BJ (cell line): ENCODE measurements at places on chromosomes 13 and 19. TPM values are rescaled to one million over a fixed set of nuclear protein-coding genes. Genes with fewer than 3 reads are reported as not detected.

DNA sequence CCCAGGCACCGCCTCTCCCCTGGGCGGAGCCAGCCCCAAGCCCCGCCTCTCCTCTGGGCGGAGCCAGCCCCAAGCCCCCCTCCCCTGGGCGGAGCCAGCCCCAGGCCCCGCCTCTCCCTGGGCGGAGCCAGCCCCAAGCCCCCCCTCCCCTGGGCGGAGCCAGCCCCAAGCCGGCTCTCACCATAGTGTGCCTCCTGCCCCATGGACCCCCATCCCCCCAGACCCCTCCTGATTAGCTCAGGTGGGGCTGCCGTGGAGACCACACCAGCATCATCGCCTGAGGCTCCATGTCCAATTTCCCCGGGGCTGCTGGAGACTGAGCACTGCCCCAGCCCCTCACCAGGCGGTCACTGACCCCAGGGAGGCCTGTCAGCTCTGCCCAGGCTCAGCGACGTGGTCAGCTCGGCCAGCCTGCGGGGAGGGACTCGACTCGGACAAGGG, 4.2 kb upstream of the MADCAM1 start:
- no peak for DNase-seq

DNA sequence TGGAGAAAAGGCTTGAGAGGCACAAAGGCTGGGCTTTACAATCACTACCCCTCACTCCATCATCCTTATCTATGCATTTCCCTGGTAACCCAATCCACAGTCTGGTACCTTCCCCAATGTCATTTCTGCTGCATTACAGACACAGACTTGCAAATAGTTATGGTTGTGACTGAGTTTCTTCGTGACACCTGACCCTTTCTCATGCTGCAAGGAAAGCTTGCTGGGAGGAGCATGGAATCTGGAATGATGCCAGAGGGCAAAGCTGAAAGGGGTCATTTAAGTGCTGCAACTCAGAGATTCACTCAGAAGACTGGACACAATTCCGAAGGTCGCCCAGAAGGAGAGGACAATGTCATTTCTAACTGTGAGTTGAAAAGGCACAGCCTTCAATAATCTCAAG, at the start of gene LGALS16:
Gene LGALS16 (plus strand): TSS at position 301 of the 400 bp plus-strand sequence. CDS start 49 bp downstream, at position 350.
- DNase-seq = no peak

GRCh38 chr13:30551189-30551588, 66.5 kb upstream of the USPL1 start:
- no peak for DNase-seq

DNA sequence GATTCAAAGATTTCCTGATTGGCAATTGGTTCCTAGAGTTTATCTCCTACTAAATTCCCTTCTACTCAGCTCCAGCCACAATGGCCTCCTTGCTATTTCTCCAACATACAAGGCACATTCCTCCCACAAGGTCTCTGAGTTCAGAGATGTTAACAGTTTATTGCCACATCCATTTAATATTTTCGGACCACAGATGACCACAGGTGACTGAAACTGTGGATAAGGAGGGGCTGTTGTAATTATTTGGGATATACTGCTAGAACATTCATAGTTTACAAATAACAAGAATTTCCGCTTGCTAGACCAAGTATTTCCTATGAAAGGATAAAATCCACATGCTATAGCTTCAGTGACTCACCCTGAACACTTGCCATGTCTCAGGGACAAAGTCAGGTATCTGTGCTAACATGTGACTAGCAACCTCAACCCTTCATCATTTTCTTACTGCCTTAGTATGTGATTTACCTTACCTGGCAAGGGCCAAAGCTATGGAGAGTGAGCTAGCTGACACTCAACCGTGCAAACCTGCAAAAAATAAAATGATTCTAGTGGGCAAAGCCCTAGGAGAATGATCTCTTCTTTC, 117.7 kb downstream of the TBC1D4 start:
- DNase-seq = no peak

GRCh38 chr19:1656988-1657536, 4.6 kb upstream of the TCF3 start:
- DNase-seq = no peak

DNA sequence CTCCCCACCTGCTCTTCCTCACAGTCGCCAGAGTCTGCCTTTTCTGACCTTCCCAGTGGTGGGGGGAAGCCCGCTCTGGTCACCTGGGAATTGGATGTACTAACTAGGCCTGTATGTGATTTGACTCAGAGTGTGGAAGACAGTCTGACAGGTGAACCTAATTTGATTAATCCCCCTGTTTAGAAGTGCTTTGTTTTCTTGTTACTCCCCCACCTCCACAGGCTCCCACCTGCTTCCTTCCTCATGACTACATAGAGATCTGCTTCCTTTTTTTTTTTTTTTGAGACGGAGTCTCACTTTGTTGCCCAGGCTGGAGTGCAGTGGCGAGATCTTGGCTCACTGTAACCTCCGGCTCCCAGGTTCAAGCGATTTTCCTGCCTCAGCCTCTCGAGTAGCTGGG, 44.0 kb downstream of the COG3 start:
- no peak for DNase-seq

DNA sequence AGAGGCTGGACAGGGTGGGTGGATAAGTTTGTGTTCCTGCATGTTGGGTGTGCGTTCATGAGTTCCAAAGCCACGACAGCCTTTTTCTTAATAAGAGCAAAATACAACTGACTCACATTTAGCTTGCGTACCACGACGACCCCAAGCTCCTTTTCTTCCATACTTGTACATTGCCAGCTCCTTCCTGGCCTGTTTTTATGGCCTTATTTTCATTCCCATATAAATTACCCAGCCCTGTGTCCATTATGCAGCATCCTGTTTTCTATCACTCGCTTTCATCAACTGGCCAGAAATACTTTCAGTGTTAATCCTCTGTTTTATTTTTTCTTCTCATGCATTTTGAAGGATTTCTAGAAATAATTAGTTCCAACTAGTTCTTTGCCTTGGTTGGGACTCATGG, 499.1 kb downstream of the FOXO1 start:
- no peak for DNase-seq

- DNase-seq = no peak
These were observed 48.6 kb downstream of the SCEL start for GRCh38 chr13:77584106-77584505.

- DNase-seq = no peak
These were observed 500.0 kb downstream of the DIAPH3 start for GRCh38 chr13:59663707-59664106.

- no peak for DNase-seq
These were observed 2.3 kb upstream of the PRKACA start for GRCh38 chr19:14119644-14120496.

DNA sequence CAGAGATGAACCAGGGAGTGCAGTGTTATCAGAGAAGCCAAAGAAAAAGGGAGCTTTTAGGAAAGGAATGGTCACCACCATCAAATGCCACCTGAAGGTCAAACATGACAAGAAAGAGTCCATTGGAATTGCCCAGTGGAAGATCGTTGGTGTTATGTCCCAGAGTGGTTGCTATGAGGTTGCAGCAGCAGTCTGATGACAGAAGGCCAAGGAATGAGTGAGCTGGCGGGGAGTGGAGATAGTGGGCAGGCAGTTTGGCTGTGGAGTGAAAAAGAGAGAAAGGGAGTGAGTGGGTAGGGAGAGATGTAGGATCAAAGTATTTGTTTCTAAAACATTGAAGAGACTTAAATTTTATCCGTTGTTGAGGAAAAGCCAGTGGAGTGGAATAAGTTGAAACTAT, 117.4 kb upstream of the WASF3 start:
- DNase-seq = no peak

DNA sequence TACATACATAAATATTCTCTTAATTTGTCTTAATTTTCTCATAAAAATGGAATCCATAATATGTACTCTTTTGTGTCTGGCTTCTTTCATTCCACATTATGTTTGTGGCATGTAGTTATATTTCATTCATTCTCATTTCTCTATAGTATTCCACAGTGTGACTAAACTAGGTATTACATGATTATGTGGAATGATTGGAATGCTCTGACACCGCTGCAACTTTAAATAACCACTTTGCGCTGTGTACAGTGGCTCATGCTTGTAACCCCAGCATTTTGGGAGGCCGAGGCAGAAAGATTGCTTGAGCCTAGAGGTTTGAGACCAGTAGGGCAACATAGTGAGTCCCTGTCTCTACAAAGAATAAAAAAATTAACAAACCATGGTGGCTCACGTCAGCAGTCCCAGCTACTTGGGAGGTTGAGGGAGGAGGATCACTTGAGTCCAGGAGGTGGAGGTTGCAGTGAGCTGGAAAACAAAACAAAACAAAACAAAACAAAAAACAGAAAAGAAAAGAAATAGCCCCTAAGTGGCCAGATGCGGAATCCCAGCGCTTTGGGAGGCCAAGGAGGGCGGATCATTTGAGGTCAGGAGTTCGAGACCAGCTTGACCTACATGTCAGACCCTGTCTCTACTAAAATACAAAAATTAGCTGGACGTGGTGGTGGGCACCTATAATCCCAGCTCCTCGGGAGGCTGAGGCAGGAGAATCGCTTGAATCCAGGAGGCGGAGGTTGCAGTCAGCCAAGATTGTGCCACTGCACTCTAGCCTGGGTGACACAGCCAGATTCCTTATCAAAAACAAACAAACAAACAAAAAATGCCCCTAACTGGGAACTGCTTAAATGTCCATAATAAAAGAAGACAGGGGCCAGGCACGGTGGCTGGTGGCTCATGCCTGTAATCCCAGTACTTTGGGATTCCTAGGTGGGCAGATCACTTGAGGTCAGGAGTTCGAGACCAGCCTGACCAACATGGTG, 8.0 kb upstream of the SAE1 start:
- DNase-seq = no peak

The ZNF225 gene
- polyA plus RNA-seq = 1.3 and 2.5 TPM in 2 replicates

The PNMA8A gene
- polyA plus RNA-seq = 0.65 and 0.74 TPM in 2 replicates

The GPR12 gene
- not detected in 2 replicates for polyA plus RNA-seq

The PGLYRP2 gene
- polyA plus RNA-seq = not detected in 2 replicates

The SERTM1 gene
- polyA plus RNA-seq = not detected in 2 replicates
